ENCODE measurements at places on chromosomes 13 and 19. TPM values are rescaled to one million over a fixed set of nuclear protein-coding genes. Genes with fewer than 3 reads are reported as not detected.

The KLC3 gene
- 0.72 TPM for total RNA-seq

The ZIK1 gene
- total RNA-seq = not detected

The P2RY11 gene
- total RNA-seq = 13.7 TPM

The METTL21C gene
- not detected for total RNA-seq

The PCDH20 gene
- not detected for total RNA-seq

The ZNF560 gene
- not detected for total RNA-seq

The ATP4A gene
- not detected for total RNA-seq

The CGB3 gene
- total RNA-seq = not detected

The CEACAM20 gene
- not detected for total RNA-seq
